ENCODE measurements at places on chromosomes 5 and 9.
A peak's percentile ranks its signal among the peaks of the same experiment; 100 is the strongest.

DNA sequence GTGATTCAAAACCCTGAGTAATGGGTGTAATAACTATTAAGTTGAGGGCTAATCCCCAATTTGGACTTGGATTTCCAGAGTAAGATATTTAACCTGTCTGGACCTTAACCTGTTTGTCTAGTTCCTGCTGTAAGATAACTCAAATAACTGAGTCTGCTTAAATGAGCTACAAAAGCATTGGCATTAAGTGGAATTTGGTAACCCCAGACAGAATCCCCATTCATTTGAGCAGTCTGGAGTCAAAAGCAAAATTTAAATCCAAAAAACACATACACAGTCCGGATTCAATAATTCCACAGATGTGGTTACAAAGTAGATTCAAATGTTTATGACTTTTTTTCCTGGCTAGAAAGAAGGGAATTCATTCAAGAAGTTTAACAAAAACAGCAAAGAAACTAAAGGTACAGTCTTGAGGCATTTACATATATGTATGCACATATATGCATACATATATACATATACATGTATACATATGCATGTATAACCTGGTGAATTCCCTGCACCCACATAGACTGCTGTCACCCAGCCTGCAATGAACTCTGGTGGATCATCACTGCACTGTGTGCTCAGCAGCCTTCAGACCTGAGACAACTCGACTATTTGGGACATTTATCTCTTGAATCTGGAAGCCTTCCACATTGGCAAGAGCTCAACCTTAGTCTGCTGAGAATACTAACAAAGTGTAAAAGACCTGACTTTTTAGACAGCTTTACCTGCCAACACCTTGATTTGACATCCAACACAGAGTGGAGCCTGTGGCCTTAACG is 205.4 kb downstream of the LURAP1L start:
- DNase-seq, result no peak

DNA sequence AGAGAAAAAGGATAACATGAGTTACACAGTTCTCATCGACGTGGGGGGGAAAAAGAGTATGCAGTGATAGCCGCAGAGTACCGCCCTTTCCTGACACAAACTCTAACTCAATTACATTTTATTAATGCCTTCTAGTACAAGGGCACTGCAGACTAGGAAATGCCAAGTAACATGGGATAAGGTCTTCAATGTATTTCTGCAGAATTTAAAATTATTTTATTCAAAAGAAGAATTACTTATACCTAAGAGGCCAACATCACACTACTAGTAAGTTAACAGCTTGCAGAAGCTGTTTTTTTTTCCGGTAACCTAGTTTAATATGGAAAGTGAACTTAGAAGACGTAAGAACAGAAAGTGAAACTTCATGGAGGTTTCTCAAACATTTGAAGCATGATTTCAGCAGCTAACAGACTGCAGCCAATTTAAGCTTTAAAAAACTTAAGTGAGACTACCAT is 3.9 kb downstream of the SETX start:
- DNase-seq, result no peak

- DNase-seq, result no peak
Observed at GRCh38 chr5:53560028-53560427, 411 bp upstream of the NDUFS4 start.

- DNase-seq, result no peak
Observed at GRCh38 chr5:73179730-73180129, 6.7 kb downstream of the TMEM174 start.

DNA sequence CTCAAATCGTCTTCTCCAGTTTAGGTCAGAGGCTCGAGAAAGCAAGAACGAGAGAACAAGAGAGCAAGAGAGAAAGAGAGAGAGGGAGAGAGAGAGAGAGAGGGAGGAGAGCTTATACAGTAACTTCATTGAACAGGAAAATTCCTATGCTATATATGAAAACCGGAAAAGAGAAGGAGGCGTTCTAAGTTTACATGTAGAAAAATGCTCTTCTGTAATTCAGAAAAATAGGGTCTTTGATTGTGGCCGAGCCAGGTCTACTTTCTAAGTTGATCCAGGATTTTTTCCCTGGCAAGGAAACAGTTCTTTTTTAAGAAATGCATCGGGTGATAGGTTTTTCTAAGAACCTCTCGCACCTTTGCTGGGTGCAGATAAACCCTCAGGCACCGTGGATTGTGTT is 29.5 kb downstream of the COL15A1 start:
- no peak for DNase-seq

GRCh38 chr5:11482011-11482410 is 422.2 kb downstream of the CTNND2 start:
- no peak for DNase-seq

- no peak for DNase-seq
Observed at GRCh38 chr9:122392714-122393113, 21.9 kb downstream of the PTGS1 start.

- DNase-seq, result no peak
Observed at GRCh38 chr9:98917746-98918487, 25.8 kb upstream of the COL15A1 start.

DNA sequence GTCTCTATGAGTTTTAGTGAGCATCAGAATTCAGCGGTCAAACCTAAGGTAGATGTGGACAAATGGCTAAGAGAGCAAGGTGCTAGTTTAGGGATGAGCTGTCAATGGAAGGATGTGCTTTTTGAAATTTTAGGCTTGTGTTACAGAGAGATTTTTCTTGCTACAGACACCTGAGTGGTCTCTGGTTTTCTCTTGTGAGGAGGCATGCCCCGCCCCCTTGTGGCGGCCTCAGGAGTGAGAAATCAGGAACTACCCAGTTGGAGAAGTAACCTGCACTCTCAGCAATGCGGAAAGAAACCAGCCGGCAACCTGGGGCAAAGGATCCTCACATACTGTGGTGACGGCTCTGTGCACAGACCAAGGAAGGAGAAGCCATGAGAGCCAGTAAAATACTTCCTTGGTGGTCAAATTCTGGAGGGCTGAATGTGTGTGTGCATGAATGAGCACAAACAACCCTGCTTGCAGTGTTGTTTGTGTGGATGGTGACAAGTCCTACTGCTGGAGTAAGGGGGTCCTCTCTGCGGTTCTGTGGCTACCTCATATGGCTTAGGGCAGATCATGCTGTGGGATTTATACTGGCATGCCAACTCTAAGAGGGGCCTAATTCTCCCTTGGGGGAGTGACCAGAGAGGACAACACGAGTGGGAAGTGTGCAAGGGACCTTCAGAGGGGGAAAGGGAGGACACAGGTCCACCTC is 16.7 kb upstream of the HSD17B4 start:
- DNase-seq, result peak; percentile 30

DNA sequence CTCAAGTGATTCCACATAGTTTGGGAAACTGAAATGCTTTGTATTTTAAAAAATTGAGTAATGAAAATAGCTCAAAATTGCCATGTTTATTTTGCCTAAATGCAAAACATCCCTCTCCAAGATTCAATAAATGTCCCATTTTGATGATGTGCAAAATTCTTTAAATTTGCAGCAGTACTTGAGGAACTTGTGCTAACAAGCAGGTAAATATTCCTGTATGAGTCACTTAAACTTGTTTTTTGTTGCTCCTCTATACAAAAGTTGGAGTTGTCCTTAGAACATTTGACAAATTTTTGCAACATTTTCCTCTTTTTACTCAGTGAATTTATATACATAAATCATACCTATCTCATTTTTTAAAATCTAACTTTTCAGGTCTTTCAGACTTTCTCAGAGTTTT is 280.2 kb downstream of the CDH12 start:
- no peak for DNase-seq

- DNase-seq, result peak; percentile 48
Observed at GRCh38 chr5:101942321-101942882, 353.7 kb downstream of the SLCO4C1 start.

- no peak for DNase-seq
Observed at GRCh38 chr5:150781706-150782614, 3.4 kb downstream of the SMIM3 start.

- DNase-seq, result no peak
Observed at GRCh38 chr5:179154991-179155955, 95.1 kb downstream of the ZNF354C start.

DNA sequence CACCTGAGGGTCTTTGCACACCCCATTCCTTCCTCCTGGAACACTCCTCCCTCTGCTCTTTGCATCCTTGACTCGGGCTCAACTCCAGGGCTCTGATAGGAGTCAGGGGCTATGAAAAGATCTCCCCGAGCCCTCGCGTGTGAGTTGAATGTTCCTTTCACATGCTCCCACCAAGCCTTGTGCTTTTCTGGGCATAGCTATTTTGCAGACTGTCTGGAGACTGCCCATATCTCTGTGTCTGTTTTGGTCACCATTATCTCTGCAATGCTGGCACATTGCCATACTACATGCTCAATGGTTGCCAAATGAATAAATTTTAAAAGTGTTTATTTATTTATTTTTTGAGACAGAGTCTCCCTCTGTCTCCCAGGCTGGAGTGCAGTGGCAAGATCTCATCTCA is 56.9 kb upstream of the PLPP1 start:
- no peak for DNase-seq

- no peak for DNase-seq
Observed at GRCh38 chr9:73583576-73583975, 431.9 kb downstream of the ANXA1 start.

DNA sequence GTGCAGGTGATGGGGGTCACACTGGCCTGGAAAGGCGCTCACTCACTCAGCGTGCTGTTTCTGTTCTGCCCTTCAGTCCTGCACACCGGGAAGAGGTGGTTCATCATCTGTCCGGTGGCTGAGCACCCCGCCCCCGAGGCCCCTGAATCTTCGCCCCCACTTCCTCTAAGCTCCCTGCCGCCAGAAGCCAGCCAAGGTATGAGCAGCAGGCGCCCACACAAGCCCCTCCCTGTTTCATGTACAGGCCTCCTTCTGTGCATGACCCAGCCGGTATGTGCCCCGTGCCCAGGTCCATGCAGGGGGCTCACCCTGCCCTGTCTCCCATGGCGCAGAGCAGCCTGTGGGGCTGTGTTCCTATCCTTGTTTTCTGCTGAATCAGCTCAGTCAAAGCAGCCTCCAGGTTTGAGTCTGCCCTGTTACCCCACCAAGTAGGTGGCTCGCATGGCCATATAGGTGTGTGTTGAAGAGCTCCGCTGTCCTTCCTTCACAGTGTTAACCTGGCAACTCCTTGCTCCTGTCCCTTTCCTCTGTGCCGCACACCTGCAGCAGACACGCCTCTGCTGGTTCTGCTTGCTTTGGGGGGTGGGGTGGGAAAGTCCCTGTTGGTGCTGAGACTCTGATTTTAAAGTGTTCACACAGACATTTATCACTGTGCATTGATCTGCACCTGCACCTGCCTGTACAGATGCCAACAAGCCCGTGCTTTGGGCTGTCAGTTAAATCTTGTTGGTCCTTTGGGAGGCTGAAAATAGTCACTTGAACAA is 84.8 kb downstream of the WNK2 start:
- DNase-seq, result no peak

DNA sequence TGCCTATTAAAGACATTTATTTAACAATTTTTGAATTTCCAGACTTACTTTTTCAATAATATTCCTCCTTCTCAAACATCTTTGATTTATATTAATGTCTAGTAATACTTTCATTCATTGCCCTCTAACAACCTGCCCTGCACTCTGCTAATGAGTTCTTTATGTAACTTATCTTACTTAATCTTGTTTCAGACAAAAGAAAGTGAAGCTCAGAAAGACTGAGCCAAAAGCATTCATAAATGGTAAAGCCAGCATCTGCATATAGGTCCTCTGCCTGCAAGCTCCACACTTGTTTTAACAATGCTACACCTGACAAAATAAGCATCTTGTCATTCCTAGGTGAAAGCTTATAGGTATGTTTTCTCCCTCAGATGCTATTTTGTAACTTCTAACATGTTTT is 2.4 kb upstream of the TNPO1 start:
- DNase-seq, result no peak

DNA sequence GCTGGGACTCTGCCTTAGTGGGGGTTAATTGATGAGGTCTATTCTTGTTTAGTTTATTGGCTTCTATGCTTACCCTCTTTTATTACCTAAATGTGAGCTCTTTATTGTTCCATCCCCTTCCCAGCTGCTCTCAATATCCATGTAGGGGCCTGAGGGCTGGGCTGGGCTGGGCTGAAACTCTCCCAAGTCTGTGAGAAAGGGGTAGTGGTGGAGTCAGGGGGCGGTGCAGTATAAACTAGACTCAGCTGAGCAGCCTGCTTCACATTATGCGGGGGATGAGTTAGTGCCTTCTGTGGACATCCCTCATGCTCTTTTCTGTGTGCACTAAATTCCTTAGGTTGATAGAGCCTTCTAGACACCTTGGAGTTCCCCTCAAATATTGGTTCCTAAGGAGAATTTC is 451.8 kb upstream of the PTGER4 start:
- no peak for DNase-seq

- DNase-seq, result no peak
Observed at GRCh38 chr5:132024789-132025402, 13.4 kb upstream of the ACSL6 start.

DNA sequence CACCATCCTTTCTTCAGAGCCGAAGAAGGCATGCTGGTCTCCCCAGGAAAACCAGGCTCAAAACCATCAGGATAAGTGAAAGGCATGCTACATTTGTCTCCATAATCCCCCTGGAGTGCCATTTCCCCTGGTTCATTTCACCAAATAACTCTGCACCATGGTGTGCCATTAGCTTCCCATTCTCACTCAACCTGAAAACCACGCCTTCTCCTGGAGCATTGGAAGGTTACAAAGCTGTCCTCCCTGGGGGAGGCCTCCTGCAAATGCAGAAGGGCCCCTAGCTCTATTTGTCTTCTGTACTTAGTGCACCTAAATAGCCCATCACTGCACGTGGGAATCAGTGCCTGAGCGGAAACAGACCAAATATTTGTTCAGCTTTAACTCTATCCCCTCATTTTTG is 90.2 kb upstream of the ICE1 start:
- DNase-seq, result no peak

DNA sequence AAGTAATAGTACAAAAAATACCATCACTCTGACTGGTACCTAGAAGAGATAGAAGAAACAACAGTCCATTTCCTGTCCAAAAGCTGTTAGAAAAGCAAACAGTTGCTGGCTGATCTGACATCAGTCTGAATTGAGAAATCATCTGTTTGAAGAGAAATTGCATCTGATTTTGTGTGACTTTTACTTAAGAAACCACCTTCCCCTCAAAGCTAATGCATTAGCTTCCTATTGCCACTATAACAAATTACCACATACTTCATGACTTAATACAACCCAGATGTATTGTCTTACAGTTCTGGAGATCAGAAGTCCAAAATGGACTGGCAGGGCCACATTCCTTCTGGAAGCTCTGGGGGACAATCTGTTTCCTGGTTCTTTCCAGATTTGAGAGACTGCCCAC is 385.9 kb upstream of the TLE4 start:
- no peak for DNase-seq

DNA sequence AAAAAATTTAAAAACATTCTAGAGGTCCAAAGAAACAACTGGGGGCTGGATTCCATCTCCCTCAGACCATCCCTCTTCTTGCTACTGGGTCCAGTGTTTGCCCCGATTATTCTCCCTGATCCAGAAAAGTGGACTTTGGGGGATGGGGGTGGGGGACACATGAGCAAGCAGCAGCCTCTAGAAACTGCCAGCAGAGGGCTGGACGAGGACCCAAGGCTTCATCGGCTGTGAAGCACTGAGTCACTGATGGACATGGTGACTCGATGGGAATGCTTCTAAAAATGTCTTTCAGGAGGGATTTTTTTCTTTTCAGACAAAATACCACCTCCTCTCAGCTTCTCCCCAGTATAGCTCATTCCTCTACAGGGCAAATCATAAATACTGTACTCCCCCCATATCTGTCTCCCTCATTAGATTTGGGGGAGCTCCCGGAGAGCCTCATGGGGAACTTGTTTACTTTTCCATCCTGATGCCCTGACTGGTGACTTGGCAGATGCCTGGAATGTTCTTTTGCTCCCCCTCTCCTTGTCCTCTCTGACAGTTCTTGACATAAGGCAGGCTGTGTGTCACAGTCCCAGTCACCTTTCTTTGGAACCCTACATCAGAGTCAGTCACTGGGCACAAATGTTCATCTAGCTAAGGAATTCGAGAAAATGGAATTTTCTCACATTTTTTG is 67.2 kb upstream of the STC2 start:
- DNase-seq, result peak; percentile 22
